ENCODE measurements at places on chromosomes 3 and 15. TPM values are rescaled to one million over a fixed set of nuclear protein-coding genes. Genes with fewer than 3 reads are reported as not detected.

Gene GOLGA6L7
- total RNA-seq: not detected

Gene FLNB
- 822 TPM for total RNA-seq

Gene XCR1
- under 0.01 TPM for total RNA-seq

Gene CCDC191
- total RNA-seq: 1.6 TPM

Gene MCF2L2
- total RNA-seq: 0.26 TPM

Gene PROS1
- 4.2 TPM for total RNA-seq

Gene NLGN1
- 0.13 TPM for total RNA-seq

Gene GPR87
- 64.5 TPM for total RNA-seq

Gene TRH
- not detected for total RNA-seq

Gene CCDC39
- total RNA-seq: not detected

Gene A4GNT
- not detected for total RNA-seq
